ENCODE measurements at places on chromosomes 16 and 17. TPM values are rescaled to one million over a fixed set of nuclear protein-coding genes. Genes with fewer than 3 reads are reported as not detected.

Gene TMC5
- total RNA-seq: not detected

Gene PRR11
- 474 TPM for total RNA-seq

Gene SLFN14
- total RNA-seq: not detected

Gene RNF135
- 11.6 TPM for total RNA-seq

Gene SYT17
- 0.36 TPM for total RNA-seq

Gene HEXD
- total RNA-seq: 16.2 TPM

Gene MYH2
- not detected for total RNA-seq

Gene ETV4
- total RNA-seq: 4.1 TPM

Gene CD19
- 0.34 TPM for total RNA-seq

Gene ASGR2
- not detected for total RNA-seq

Gene TPSD1
- total RNA-seq: not detected

Gene PRR15L
- total RNA-seq: not detected

All from melanocyte of skin (primary cell).